A549 treated with ZK216348 at 1 μM for 4 hours (cell line): ENCODE measurements at places on chromosomes 1 and 21. TPM values are rescaled to one million over a fixed set of nuclear protein-coding genes. Genes with fewer than 3 reads are reported as not detected.

GBP5 gene
- total RNA-seq: 0.18 TPM in 1 of 5 replicates, not detected in the others

CLCA4 gene
- not detected in 5 replicates for total RNA-seq

COL16A1 gene
- 3.2 to 6.7 TPM (median 5.3 TPM) in 5 replicates for total RNA-seq

OPTC gene
- not detected in 5 replicates for total RNA-seq

NTMT2 gene
- total RNA-seq: not detected in 5 replicates

CDCA8 gene
- 44.6 to 52.4 TPM (median 46.6 TPM) in 5 replicates for total RNA-seq
